Head of caudate nucleus (tissue), 42 donors: ENCODE measurements at places on chromosomes 2 and 18.

GRCh38 chr2:234406085-234406484 is 90.8 kb downstream of the ARL4C start:
- DNase-seq: no peak

- no peak for DNase-seq
These were observed 68.5 kb downstream of the MOGAT1 start for GRCh38 chr2:222739939-222740338.

DNA sequence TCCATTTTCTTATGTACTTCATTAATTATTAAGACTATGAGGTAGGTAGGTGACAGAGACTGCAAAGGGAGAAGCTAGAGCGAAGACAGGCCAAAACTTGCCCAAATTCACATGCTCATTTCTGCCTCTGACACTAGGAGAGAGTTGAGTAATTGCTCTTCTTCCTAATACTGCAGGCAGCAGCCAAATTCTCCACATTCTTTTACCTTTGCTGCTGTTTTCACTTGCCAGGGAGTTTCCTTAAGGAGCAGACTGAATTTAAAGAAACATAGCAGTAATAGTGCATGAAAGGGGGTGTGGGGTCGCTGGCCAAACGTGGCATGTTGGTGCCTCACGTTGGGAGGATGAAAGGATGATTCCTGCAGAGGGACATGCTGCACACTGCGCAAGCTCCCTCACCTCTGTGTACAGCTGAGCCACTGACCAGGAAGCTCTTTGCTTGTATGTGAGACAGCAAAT is 12.3 kb downstream of the CRIM1 start:
- DNase-seq: no peak

- DNase-seq: no peak
These were observed 16.5 kb upstream of the GBX2 start for GRCh38 chr2:236184701-236185100.

- DNase-seq: no peak
These were observed 33.5 kb downstream of the PDE1A start for GRCh38 chr2:182393270-182393760.

DNA sequence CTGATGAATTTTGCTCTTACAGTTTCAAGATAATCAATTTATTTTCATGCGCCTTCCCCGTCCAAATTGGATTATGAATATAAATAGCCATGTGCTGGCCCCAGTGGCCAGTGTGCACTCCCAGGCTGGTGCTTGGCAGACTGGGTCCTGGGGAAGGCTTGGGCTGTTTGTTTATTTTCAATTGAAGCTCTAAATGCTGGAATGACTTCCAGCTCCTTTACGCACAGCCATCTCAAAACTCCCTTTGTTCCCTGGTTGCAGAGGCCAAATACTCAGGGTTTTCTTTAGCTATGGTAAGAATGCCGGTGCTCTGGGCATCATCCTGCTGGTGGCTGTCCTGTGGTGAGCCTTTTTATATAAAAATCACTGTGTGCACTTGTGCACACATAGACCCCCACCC is 131.5 kb downstream of the PRKCE start:
- no peak for DNase-seq

- peak; percentile 63 for DNase-seq
These were observed 44.1 kb downstream of the TRAPPC12 start for GRCh38 chr2:3423492-3424170.

DNA sequence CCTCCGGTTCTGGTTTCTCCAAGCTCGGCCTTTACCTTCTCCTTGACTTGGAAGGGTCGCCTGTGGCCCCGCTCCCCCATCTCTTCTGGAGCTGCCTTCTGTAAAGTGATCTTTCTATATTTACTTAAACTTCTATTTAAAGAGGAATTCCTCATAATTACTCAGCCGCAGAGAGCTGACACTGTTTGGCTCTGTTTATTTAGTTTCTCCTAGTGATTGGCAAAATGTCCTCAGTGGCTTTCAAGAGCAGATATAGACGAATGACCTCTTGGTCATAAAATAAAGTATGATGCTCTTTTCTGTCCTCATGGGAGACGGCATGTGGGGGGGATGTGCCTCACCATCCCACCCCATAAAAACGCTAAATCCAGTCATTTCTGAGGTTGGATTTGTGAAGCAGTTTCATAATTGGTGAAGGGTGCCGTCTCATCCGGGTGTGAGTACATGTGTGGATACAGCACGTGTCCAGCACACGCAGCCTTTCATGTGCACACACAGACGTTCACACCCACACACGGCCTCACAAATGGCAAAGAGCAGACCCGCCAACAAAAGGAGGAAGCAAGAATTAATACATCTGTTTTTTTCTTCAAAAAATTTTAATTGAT is 43.4 kb upstream of the SMAD7 start:
- no peak for DNase-seq

DNA sequence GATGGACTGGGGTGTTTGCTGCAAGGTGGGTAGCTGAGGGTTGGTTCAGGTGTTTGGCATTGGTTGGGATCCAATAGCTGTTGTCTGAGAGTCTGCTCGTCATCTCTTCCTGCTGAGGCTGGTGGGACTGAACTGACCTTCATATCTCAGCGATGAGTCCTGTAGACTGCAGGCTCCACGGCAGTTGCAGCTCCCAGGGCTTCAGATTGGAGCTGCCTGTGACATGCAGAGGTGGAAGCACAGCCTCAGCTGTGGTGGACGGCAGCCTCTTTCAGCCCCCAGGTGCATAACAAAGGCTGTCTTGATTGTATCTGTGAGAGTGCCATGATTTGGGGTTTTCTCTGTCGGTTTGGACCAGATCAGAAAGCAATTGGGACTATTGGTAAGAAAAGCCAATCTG is 3.9 kb upstream of the IL1R2 start:
- DNase-seq: no peak

GRCh38 chr2:237254911-237255578 is 158.9 kb downstream of the COL6A3 start:
- DNase-seq: no peak

DNA sequence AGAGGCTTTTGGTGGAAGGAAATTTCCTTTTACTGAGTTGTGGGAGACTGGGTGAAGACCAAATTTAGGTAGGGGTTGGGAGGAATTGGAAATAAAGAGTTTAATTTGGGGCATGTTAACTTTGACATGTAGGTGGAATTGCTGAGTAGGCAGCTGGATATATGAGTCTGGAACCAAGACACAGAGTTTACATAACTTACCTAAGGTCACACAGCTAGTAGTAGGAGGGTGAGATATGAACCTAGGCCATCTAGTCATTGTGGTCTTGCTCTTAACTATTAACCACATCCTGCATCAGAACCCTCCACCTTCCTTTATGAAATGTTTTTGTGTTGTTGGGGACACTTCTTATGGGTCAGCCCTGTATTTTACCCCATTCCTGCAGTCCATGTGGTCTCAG is 113.1 kb downstream of the ICOS start:
- DNase-seq: no peak

DNA sequence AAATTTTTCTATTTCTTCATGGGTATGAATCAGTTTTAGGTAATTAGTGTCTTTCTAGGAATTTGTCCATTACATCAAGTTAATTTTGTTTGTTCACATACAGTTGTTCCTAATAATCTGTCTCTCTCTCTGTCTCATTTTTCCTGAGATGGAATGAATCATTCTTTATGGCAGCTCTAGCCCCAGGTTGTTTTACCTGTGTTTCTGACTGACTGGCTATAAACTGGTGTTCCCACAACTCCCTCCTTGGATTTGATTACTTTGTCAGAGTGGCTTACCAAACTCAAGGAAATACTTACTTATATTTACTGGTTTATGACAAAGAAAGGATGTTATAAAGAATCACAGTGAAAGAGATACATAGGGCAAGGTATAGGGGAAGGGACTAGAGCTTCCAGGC is 15.1 kb downstream of the ADNP2 start:
- no peak for DNase-seq

GRCh38 chr2:233037078-233037477 is 4.6 kb downstream of the NEU2 start:
- no peak for DNase-seq

GRCh38 chr2:61255580-61256437 is 93.8 kb downstream of the C2orf74 start:
- no peak for DNase-seq
